ENCODE measurements at places on chromosomes 1 and 21.

- DNase-seq, result no peak
These were observed 138.2 kb upstream of the CACNA1E start for GRCh38 chr1:181345146-181345545.

- no peak for DNase-seq
These were observed 37.1 kb upstream of the ARF1 start for GRCh38 chr1:228045405-228045804.

- no peak for DNase-seq
These were observed 52.0 kb downstream of the ARHGEF11 start for GRCh38 chr1:156993426-156994147.

DNA sequence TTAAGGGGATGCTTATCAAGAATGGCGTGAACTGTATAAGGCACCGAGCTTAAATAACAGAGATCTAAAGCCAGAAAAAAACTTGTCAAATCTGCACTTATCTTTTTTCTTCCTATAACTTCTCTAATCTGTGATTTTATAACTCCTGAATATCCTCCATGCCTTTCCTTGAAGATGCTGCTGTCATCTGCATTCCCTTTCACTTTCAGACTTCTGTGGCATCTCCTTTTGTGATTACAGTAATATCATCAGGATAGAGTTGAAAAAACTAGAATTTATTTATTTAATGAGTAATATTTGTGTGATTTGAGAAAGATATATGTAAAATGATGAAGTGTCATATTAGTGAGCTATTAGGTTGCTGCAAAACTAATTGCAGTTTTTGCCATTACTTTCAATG lies 357.8 kb upstream of the PTBP2 start:
- no peak for DNase-seq

GRCh38 chr1:1000357-1001056 lies 610 bp upstream of the HES4 start:
- DNase-seq, result peak; percentile 44

GRCh38 chr1:184014271-184014670 lies 23.3 kb downstream of the COLGALT2 start:
- DNase-seq, result no peak

GRCh38 chr21:43835050-43835449 lies 30.0 kb upstream of the AGPAT3 start:
- DNase-seq, result no peak

GRCh38 chr1:27618341-27619082 lies 14.6 kb upstream of the AHDC1 start:
- DNase-seq, result no peak

DNA sequence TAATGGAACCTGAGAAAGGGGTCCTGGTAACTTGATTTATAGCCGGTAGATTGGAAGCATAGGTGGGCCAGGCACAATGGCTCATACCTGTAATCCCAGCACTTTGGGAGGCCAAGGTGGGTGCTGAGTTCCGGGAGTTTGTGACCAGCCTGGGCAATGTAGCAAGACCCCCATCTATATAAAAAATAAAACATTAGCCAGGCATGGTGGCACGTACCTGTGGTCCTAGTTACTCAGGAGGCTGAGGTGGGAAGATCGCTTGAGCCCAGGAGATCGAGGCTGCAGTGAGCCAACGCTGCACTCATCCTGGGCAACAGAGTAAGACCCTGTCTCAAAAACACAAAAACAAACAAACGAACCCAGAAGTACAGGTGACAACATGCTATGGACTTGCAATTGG lies 76.5 kb downstream of the ZNF281 start:
- no peak for DNase-seq

- no peak for DNase-seq
These were observed 18.9 kb downstream of the TNNT2 start for GRCh38 chr1:201358596-201358995.

DNA sequence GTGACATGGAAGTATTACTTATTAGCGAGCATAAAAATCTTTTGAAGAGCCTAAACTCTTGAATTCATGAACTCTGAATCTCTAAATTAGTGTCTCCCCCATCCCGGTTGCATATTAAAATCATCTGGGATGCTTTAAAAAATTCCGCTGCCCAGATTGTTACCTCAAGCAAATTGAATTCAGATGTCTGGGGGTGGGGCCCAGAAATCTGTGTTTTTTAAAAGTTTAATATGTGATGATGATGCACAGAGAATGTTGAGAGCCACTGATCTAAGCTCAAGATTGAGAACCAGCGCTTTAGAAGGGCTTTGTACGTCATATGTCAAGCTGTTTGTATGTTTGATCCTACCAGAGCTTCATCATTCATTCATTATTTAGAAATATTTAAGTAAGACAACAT lies 446.8 kb downstream of the NUF2 start:
- DNase-seq, result no peak

GRCh38 chr1:162471290-162471853 lies 26.2 kb upstream of the UHMK1 start:
- DNase-seq, result no peak

DNA sequence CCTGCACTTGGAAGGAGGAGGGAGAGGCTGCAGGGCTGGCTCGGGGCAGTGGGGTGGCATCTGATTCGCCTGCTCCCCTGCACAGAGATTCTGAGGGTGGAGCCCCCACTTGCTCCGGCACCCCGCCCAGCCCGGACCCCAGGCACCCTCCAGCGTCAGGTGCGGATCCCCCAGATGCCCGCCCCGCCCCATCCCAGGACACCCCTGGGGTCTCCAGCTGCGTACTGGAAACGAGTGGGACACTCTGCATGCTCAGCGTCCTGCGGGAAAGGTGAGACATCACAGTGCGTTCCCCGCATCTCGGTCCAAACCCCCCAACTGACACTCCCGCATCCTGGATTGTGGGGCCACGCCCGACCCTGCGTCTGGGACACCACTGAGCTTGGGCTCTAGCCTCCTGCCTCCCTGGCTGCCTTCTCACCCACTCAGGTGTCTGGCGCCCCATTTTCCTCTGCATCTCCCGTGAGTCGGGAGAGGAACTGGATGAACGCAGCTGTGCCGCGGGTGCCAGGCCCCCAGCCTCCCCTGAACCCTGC lies 7.9 kb downstream of the ADAMTSL4 start:
- DNase-seq, result no peak

- DNase-seq, result no peak
These were observed 20.6 kb downstream of the MTHFR start for GRCh38 chr1:11784993-11785769.

DNA sequence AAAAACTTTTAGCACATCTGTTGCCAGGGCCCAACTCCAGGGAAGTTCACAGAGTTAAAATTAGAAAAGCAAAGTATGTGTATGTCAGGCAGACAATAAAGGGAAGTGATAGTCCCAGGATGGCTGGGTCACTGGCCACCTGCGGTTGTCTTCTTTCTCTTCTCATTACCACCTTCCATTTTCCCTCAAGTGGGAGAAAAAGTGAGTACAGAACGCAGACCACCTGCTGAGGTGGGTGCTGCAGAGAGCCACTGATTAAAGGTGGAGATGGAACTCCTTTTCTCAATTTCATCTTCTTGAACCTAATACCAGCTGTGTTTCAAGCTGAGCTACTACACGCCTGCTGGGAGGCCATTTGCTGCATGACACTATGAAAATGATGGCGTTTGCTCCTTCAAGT lies 88.8 kb upstream of the PDE4B start:
- no peak for DNase-seq

Data from T-helper 2 cell (primary cell).